Activated T-helper 17 cell treated with anti-CD3 and anti-CD28 coated beads, Interleukin-2, amount 50 U/mL, for 72 hours (primary cell): ENCODE measurements at places on chromosomes 5 and 9. TPM values are rescaled to one million over a fixed set of nuclear protein-coding genes. Genes with fewer than 3 reads are reported as not detected.

- no peak for ATAC-seq
Observed at GRCh38 chr9:88406051-88406450, 17.8 kb downstream of the SPIN1 start.

- ATAC-seq = no peak
Observed at GRCh38 chr9:22405869-22406659, 40.6 kb upstream of the DMRTA1 start.

DNA sequence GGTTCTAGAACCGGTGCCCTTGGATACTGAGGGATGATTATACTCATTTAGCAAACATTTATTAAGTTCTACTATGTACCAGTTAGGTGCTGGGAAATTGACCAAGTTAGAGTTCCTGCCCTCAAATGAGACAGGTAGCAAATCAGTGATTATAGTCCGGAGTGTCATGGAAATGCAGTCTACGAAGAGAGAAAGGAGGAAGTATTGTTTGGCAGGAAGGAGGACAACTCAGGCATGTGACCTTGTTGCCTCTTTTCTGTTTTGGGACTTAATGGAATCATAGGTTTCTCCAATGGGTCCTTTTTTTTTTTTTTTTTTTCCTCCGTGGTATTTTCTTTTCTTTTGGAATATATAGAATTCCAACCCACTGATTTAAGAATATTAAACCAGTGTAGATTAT, 28.0 kb downstream of the OSTF1 start:
- ATAC-seq = no peak

DNA sequence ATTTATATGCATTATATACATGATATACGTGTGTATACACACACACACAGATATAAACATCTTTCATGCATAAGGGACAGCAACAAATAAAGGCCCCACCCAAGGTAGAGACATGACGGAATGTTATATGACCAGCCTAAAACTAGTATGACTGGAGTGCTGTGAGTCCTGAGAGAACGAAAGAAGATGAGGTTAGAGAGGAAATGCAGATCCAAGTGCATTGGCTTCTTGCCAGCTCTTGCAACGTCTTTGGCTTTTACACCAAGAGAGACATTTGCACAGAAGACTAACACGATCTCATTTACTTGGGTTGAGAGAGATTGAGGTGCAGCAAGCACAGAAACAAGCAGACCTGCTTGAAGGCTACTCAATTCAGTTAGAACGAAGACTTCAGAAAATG, 23.0 kb downstream of the CDH10 start:
- ATAC-seq = no peak

DNA sequence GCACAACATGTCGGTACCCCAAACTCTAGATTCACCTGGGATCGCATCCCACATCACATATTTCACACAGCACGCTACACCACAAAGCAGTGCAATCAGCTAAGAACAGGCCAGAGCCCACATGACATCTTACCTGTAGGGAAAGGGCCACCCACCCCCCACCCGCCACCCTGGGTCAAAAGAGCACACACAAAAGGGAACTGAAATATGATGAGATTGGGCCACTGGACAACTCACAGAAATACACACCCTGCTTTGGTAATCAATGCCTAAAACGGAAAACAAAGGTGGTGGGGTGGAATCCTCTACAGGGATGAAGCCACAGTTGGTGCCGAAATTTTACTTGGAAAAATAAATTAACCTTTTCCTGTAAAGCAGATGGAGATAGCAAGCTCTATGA, 13.1 kb downstream of the RETREG1 start:
- ATAC-seq = no peak

DNA sequence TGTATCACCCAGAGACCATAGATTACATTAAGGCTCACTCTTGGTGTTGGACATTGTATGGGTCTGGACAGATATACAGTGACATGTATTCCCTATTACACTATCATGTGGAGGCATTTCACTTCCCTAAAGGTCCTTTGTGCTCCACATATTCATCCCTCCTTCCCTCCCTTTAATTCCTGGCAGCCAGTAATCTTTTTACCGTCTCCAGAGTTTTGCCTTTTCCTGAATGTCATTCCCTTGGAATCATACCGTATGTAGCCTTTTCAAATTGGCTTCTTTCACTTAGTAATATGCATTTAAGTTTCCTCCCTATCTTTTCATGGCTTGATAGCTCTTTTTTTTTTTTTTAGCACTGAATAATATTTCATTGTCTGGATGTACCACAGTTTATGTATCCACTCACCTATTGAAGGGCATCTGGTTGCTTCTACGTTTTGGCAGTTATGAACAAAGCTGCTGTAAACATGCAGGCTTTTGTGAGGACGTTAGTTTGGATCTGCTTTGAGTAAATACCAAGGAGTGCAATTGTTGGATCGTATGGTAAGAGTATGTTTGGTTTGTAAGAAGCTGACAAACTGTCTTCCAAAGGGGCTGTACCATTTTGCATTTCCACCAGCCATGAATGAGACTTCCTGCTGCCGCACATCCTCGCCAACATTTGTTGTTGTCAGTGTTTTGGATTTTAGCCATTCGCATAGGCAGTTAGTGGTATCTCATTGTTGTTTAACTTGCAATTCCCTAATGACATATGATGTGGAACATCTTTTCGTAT, 122.1 kb upstream of the SMIM23 start:
- ATAC-seq = no peak

DNA sequence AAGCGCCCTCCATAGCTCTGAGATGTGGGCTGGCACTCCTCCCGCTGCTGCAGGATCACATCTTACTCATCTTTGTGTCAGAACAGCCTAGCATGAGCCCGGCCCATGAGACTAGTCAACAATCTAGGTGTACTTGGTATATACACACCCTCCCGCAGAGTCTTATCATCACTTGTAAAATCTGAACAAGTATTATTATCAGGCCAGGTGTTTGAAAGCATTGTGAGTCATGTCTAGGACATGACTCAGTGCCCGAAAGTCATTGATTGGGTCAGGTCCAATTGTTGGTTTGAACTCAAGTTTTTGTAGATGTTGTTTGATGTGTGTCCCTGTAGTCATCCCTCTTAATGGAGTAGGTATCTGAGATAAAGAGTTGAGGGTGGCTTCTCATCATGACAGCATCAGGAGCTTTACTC, 108.7 kb downstream of the CFAP90 start:
- peak; percentile 47 for ATAC-seq

GRCh38 chr5:60856066-60856465, 12.0 kb upstream of the ELOVL7 start:
- no peak for ATAC-seq

GRCh38 chr5:151745071-151745705, 13.2 kb downstream of the ATOX1 start:
- peak; percentile 89 for ATAC-seq

DNA sequence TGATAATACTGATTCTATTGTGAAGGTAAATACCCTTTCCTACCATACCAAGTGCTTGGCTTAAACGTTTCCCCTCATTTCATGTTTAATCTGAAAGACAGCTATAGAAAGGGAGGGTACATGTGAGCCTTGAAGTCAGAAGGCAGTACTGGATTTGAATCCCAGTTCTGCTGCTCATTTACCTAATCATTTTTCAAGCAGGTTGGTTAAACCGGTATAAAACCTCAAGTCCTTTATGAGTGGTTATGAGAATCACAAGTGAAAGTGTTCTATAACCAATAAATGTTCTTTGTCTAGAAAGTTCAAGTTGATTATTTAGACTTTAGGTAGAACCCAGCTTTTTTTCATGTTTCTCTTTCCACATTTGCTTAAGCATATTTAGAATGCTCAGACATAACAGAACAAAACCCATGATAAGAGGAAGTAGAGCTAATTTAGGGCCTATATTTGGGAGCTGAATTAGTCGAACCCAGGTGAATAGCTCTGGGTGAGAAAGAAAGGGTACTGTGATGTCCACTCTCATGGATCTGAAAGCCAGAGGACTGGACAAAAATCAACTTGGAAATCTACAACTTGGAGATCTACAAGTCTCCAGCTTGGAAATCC, 29.7 kb upstream of the F2RL2 start:
- ATAC-seq = peak; percentile 68

DNA sequence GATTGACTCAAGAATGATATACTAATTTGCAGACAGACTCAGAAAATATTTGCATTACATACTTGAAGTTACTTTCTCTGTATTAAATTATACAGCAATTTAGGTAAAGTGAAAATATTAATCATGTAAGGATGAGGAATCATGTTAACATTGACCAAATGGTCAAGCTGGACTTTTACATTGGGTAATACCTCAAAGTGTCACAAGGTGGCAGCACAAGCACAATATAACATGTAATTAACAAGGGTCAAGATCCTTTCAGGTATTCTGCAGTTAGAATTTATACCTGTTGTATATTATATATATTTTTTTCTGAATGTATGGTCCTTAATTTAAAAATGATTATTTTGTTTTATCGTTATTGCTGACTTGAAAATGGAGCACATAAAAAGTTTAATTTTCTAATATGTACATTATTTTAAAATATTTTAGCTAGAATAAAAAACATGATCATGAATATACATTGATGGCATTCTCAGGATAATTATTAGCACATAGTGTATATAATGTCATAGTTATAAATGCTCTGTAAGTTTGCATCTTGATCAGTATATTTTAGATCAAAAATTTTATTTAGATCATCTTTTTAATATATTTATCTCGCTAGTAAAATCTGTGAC, 8.6 kb downstream of the HAPLN1 start:
- no peak for ATAC-seq

DNA sequence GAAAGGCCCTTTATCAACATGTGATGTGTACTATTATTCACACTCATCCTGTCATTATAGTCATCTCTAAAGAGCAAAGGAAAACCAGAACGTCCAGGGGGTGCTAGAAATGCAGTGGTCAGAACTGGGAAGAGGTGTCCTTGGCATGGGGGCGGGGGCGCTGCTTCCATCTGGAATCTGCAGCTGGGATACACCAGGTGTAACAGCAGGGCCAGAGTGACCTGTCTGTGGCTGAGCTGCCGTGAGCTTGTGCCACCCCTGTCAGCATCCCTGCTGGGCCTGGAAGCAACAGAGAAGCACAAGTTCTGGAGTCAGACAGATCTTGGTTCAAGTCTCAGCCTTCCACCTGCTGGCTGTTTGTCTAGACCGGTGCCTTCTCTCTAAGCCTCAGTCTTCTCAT, 263.3 kb upstream of the MVB12B start:
- ATAC-seq = no peak

DNA sequence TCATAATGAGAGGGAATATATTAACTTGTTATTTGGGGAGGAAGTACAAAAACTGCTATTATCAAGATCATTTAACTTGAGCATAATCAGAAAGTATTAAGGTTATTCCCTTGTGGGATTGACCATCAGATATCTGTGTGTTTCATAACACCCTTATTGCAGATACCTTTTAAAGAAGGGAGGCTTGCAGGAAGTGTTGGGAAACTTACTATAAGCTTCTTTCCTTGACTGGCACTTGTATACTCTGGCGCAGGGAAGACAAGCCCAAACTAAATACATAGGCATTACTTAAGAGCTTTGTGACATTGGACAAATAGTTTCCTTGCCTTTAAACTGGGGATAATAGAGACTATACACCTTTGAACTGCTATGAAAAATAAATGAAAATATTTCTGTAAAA, 50.9 kb downstream of the PIK3R1 start:
- no peak for ATAC-seq

DNA sequence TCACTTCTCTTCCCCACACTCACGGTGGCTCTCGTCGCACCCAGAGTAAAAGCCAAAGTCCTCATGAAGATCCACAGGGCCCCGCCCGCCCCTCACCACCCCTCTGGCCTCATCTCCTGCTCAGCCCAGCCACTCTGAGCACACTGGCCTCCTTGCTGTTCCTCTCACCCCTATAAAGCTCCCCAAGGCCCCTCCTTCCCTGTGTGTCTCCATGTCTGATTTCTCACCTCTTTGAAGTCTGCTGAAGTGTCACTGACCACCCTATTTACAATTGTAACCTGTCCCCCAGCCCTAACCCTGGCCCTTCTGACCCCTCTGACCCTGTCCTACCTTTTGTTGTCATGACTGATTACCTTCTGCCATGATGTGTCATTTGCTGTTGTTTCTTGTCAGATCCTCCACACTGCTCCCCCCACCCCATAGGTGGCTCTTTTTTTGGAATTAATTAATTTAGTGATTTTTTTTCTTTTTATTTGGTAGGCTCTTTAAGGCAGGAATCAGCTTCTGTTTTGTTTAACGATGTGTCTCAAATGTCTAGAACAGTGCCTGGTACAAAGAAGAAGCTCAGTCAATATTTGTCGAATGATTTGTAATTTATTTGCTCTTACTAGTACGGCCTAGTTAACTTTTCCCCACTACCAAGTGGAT, 90.2 kb downstream of the IQGAP2 start:
- no peak for ATAC-seq

DNA sequence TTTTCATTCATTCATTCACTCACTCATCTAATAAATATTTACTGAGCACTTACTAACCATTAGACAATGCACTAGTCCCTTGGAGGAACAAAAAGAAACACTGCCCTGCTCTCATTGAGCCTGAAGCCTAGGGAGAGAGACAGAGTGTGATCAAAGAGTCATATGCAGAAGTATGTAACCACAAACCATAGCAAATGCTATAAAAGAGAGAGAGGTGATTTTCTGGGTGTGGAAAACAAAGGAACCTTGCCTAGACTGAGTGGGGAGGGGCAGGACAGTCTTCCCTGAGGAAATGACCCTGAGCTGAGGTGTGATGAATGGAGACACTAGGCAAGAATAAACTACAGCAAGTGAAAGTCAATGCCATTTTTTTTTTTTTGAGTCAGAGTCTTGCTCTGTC, 10.8 kb upstream of the ADRA1B start:
- ATAC-seq = no peak

GBA2 gene
- total RNA-seq = 36.0 TPM

PLAA gene
- total RNA-seq = 39.8 TPM

RAB24 gene
- total RNA-seq = 28.7 TPM

GKAP1 gene
- total RNA-seq = 5.6 TPM

GDA gene
- total RNA-seq = not detected

CCL19 gene
- total RNA-seq = not detected

ZBTB26 gene
- total RNA-seq = 11.3 TPM

ANAPC2 gene
- 50.6 TPM for total RNA-seq

SOX30 gene
- total RNA-seq = 1.0 TPM

MZB1 gene
- 55.2 TPM for total RNA-seq

FOXI1 gene
- total RNA-seq = not detected

WHRN gene
- 29.1 TPM for total RNA-seq

SNAPC4 gene
- total RNA-seq = 21.9 TPM

TEK gene
- not detected for total RNA-seq

RELL2 gene
- 29.9 TPM for total RNA-seq

CERCAM gene
- 0.56 TPM for total RNA-seq

SREK1IP1 gene
- total RNA-seq = 24.5 TPM

SV2C gene
- total RNA-seq = 0.45 TPM

TRPM3 gene
- total RNA-seq = not detected
